Left ventricle myocardium inferior (tissue), 1 donor: ENCODE measurements at places on chromosomes 12 and 14. TPM values are rescaled to one million over a fixed set of nuclear protein-coding genes. Genes with fewer than 3 reads are reported as not detected.

- DNase-seq, result no peak
These were observed 10.8 kb upstream of the TCTN2 start for GRCh38 chr12:123659996-123660727.

- no peak for DNase-seq
These were observed 100.3 kb downstream of the LIN7A start for GRCh38 chr12:80837342-80837978.

DNA sequence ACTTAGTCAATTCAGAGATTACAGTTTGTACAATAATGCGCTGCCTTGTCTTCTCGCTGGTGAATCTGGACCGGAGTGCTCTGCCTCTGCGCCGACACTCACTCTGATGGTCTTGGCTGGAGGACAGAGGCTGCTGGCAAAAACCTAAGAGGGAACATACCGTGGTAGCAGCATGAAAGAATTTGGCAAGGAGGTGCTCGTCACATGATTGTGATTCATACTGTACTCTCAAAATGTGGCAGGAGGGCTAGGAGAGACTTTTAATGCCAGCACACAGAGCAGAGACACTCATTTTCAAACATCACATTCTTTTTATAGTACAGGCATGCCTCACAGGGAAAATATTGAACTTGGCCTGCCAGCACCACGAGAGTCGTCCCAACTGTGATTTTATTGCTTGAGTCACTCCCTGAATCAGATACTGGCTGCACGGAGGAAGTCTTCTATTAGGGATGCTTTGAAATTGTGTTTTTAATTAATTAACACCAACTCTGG lies 67.8 kb downstream of the HMGA2 start:
- DNase-seq, result peak; percentile 71

GRCh38 chr12:107027636-107028053 lies 40.7 kb upstream of the MTERF2 start:
- DNase-seq, result no peak

DNA sequence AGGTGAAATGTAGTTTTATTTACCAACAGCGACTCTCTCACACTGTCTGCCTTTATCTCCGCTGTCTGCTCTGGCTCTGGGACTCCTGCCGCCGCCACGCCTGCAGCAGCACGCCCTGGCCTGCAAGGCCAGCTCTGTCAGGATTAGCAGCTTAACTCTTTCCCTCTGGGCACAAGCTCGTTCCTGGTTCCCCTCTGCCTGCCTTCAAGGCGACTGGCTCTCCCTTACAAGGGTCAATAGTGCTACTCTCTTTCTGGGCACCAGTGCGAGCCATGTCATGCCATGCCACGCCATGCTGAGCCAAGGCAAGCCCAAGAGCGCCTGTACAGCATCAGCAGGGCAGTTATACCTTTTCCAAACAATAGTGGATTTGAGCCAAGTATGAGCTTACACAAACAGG lies 3.6 kb upstream of the CLEC2B start:
- DNase-seq, result no peak

- DNase-seq, result no peak
These were observed 59.0 kb downstream of the LLPH start for GRCh38 chr12:66071549-66071948.

SIX4 gene
- 1.5 TPM for total RNA-seq

OR4E2 gene
- not detected for total RNA-seq

GPRC5D gene
- not detected for total RNA-seq
